Keratinocyte (primary cell): ENCODE measurements at places on chromosomes 5 and 9. TPM values are rescaled to one million over a fixed set of nuclear protein-coding genes. Genes with fewer than 3 reads are reported as not detected.

DNA sequence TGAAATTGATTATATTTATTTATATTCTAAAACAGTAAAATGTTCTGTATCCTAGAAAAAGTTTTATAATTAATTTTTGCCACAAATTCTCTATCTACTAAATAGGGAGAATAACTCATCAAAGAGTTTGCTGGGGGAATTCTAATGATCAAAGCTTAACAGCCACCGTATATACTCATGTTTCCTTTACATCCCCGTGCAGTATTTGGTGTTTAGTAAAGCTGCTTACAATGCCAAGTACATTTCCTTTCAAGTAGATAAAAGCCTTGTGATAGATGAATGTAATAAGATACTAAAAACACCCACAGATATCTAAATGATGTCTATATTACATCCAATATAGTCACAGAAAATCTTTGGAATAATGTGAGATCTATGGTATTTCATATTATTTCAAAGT lies 312.2 kb downstream of the HCN1 start:
- DNase-seq: no peak

- no peak for DNase-seq
Measured at GRCh38 chr9:74570879-74571512, 73.9 kb downstream of the RORB start.

GRCh38 chr5:171721464-171721863 lies 64.2 kb upstream of the SMIM23 start:
- DNase-seq: no peak

DNA sequence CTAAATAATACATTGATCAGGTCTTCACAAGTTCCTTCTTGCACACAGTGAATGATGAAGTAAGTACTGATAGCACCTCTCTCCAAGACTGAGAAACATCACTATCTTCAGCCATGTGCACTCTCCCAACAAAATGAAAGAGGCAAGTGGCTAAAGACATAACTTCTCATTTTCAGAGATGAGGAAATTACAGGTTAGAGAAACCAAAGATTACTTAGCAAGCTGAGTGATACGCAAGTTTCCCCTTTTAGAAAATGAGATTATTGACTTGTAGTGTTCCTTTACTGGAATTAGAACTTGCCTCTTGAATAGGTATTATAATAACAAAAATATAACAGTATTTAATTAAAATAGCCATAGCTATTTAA lies 21.6 kb downstream of the CEMIP2 start:
- no peak for DNase-seq

DNA sequence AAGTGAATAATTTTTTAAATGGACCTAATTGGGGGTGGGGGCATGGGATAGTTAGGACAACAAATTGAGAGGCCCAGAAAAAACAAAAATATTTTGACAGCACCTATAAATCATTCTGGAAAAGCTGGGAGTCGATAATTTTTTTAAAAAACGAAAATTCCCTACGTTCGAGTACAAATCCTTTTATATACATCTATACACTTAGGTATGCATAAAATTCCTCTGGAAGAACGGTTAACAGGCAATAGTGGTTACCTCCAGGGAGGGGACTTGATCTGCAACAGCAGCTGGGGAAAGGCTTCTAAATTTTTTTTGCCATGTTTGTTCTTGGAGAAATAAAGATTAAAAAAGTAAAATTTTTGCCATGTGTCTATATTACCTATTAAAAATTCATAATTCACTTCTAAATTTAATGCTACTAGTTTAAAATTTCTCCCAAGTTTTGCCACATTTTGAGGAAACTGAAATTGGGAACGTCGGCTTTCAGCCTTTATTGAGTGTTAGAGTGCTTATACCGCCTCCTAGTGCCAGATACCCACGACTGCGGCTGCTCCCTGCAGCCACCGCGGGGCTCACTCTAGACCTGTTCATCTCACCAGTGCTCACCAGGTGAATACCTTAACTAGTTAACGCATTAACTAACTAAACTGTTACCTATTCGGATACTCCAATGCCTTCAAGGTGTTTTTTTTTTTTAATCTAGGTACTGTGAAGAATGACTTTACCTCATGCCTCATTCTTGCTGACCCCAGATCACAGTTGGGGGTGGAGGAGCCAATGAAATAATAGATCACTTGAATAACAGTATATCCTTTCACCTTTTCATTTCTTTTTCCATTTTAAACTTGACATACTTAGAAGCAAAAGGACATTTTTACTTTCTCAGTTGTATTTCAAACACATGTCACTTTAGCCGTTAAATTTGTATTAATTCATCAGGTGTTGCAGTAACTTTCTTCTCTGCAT lies 1.8 kb upstream of the BHMT start:
- DNase-seq: no peak

The ACOT12 gene
- polyA plus RNA-seq: 0.06 TPM in 1 of 3 replicates, not detected in the others

The PTGDS gene
- polyA plus RNA-seq: not detected in 3 replicates

- DNase-seq: no peak
Measured at GRCh38 chr9:108099854-108100253, 610.3 kb upstream of the KLF4 start.

DNA sequence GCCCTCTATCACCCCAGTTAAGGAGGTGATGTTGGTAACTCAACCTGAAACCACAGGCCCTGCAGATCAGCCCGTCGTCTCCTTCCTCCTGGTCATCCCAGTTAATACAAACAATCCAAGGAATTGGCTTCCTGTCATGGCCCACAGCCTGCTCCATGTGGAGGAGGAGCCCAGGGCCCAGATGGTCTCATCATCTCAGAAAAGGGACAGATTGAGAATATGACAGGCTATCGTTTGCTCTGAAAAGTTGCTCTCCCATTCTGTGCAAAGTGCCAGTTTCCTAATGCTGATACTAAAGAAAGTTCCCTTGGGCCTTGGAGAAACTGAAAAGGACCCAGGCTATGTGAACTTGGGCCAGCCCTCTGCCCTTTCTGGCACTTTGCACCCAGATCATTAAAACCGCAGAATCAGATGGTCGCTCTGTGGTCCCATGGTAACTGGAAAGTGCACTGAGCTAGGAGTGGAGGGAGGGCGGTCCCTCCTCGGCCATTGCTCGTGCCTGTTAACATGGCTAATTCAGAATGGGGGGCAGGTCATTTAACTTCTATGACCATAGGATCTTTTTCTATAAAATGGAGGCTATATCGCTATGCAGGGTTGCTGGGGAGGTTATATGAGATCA lies 675 bp upstream of the SPAAR start:
- DNase-seq: no peak

DNA sequence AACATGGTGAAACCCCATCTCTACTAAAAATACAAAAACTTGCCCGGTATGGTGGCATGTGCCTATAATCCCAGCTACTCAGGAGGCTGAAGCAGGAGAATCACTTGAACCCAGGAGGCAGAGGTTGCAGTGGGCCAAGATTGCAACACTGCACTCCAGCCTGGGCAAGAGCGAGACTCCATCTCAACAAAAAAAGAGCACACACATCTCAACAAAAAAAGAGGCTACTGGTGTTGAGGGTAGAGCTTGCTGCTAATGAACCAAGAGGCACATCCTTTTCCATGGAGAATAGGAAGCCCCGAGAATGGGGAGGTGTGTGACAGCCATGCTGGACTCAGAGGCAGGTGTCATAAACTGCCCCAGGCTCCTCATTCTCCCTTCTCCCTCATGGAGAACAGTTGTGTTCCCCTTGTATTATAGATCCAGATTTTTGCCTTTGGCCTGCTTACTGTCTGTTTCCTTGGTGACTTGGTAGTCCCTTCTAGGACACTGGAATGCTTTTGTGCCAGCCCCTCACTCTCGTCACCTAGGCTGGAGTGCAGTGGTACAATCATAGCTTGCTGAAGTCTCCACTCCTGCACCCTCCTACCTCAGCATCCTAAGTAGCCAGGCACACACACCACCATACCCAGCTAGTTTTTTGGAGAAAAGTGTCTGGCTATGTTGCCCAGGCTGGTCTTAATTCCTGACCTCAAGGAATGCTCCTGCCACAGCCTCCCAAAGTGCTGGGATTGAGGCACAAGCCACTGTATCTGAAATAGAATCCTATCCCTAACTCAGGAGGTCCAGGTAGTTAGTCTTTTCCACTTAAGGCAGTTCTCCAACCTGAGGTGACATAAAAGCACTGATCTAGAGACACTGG lies 5.1 kb downstream of the RPL12 start:
- DNase-seq: no peak

DNA sequence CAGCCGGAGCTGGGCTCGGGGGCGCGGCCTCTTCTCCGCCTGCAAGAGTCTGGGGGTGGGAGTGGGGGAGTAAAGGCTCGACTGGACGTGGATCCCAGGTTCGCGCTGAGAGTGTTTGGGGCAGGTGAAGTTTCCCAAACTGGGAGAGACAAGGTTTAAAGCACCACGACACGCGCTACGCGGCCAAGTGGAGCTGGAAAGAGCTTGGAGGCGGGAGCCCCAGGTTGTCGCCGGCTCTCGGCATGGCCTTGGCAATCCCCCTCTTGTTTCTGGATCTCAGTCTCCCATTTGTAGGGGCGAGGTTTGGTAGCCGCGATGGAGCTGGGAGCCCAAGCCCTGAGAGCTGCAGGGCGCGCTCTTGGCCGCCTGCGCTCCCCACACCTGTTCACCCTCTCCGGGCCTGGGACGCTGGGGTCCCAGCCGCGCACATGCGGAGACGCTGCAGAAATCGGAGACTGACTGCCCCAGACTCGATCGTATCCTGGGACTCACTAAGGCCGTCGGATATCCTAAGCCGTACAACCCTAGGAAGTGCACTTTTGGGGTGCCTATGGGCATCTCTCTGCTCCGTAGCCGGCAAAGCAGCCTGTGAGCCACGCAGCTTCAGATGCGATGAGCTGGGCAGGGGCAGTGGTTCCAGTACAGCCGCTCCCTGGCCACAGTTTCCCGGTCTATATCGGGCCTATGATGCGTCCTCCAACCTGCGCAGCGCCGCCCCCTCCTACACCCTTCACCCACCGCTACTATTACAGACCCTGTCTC lies 937 bp downstream of the TMOD1 start:
- DNase-seq: no peak

- no peak for DNase-seq
Measured at GRCh38 chr5:142128675-142129208, 20.2 kb downstream of the NDFIP1 start.

DNA sequence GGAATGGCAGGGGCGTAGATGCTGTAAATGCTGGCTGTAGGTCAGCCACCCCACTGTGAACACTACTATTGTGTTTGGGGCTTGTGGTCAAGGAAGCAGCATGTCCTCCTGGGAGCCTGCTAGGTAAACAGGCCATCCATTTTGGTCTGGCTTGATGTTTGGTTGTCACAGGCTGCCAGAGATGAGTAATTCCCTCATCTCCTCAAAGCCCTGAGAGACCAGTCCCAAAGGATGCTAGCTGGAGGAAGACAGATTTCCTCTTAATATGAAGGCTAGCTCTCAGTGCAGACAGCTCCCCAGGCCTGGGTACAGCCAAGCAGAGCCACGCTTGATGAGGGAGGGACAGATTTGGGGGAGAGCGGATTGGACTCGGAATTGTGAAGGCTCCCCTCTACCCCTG lies 72.5 kb upstream of the MAP1B start:
- DNase-seq: no peak

The GFI1B gene
- polyA plus RNA-seq: not detected in 3 replicates

The FCN2 gene
- not detected in 3 replicates for polyA plus RNA-seq

The TUSC1 gene
- polyA plus RNA-seq: 5.4 to 6.6 TPM (median 5.6 TPM) in 3 replicates

- DNase-seq: no peak
Measured at GRCh38 chr9:120109242-120109641, 470.7 kb downstream of the CDK5RAP2 start.

- DNase-seq: no peak
Measured at GRCh38 chr9:8542537-8542936, 743.0 kb upstream of the DMAC1 start.

The SLC46A2 gene
- polyA plus RNA-seq: not detected in 3 replicates

DNA sequence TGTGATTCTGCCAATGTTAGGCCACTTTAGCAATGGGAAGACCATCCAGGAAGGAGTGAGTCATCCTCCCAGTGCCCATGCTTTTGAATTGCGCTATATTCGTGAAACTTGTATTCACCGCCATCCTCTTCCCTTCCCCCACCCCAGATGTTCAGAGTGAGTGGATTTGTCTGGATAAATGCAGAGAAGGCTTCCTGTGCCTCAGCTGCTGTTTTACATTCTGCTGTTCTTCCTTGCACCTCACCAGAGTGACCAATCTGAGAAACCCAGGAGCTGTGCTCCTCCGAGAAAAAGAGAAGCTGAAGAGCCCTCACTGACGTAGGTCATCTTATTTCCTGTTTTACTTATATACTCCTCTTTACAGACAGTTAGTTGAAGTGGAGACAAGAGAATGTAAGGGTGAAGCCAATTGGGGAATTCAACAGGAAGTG lies 24.6 kb upstream of the SVEP1 start:
- DNase-seq: no peak

The SMIM33 gene
- polyA plus RNA-seq: not detected in 3 replicates

DNA sequence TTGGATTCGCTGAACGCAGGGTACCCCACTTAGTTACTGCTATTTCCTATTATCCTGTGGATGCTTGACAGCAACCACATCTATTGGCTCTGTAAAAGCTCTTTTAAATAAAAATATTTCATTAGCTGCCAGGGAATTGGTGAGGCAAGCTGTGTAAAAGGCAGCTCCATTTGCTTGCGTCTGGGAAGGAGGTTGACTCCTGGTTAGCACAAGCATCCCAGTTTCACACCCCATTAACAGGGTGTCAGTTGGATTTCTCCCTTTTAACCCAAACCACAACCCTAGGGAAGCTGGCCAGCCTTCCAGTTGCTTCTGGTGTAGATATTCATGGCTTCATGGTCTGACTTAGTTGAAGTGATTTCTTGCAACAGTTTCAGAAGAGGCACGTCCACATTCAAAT lies 151.0 kb downstream of the GPBP1 start:
- DNase-seq: no peak

GRCh38 chr5:169200125-169200778 lies 100.7 kb downstream of the SLIT3 start:
- no peak for DNase-seq
